ENCODE measurements at places on chromosomes 11 and 22.

DNA sequence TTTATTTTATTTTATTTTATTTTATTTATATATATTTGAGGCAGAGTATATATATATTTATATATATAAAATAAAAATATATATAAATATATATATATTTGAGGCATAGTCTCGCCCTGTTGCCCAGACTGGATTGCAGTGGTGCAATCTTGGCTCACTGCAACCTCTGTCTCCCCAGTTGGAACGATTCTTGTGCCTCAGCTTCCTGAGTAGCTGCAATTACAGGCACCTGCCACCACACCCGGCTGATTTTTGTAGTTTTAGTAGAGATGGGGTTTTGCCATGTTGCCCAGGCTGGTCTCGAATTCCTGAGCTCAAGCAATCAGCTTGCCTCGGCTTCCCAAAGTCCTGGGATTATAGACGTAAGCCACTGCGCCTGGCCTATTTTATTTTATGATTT, 31.4 kb downstream of the ACO2 start:
- DNase-seq: no peak

DNA sequence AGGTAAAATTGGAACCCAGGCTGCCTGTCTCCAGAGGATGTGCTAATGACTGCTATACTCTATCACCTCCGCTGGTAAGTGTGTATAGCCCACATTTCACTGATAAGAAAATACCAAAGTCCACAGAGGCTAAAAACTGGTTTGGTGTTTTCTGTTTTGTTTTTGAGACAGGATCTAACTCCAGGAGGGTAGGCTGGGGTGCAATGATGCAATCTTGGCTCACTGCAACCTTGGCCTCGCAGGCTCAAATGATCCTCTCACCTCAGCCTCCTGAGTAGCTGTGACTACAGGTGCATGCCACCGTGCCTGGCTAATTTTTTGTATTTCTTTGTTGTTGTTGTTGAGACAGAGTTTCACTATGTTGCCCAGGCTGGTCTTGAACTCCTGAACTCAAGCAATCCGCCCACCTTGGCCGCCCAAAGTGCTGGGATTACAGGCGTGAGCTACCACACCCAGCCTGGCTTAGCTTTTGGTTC, 409.8 kb downstream of the LARGE1 start:
- no peak for DNase-seq

- no peak for DNase-seq
Observed at GRCh38 chr11:19814421-19814820, 101.8 kb downstream of the NAV2 start.

DNA sequence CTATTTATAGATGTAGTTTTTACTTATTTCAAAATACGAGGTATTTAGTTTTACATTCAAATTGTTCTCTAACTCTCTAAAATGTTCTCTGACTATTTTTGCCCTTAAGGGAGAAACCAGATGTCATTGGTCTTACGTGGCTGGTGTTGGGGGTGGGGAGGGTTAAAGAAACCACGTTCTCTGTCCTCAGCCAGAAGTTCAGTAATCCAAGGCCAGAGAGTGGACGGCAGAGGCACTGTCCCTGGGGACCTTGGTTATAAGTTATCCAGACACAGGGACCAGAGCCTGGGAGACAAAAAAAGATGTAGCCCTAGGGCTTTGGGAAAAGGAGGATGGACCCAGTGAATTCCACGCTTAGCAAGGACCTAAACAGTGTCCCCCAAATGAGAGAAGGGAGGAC, 706 bp upstream of the OR51E1 start:
- no peak for DNase-seq

DNA sequence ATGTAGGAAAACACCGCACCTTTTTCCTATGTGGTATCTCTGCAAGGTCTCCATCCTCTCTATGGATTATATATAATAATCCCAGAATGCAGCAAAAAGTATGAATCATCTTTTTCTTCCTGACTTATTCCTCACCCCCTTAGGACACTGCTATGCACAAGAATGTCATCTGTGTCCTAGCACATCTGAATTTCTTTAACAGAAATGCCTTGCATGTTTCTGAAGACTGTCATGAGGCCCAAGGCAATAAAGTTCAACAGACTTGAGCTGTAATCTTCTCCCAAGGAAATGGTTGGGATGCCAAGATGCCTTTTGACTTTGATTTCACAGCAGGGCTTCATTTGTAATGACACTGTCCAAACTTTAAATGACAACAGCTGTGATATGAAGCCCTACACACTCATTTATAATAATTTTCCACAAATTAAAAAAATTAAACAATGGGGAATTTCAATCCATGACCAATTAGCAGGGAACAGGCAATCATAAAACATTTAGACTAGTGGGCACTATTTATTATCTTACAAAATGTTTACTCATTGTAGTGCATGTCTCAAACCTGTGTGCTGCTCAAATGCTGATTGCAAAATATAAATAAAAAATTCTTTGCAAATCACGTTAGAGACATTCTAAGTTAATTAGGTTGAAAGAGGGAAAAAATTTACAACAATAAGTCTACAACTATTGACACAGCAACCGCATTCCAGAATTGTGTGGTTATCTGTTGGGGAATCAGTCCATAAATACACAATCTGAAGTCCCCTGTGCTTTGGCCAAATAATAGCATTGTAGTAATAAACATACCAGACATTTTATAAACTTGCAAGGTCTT, 242.3 kb downstream of the SWAP70 start:
- DNase-seq: no peak

DNA sequence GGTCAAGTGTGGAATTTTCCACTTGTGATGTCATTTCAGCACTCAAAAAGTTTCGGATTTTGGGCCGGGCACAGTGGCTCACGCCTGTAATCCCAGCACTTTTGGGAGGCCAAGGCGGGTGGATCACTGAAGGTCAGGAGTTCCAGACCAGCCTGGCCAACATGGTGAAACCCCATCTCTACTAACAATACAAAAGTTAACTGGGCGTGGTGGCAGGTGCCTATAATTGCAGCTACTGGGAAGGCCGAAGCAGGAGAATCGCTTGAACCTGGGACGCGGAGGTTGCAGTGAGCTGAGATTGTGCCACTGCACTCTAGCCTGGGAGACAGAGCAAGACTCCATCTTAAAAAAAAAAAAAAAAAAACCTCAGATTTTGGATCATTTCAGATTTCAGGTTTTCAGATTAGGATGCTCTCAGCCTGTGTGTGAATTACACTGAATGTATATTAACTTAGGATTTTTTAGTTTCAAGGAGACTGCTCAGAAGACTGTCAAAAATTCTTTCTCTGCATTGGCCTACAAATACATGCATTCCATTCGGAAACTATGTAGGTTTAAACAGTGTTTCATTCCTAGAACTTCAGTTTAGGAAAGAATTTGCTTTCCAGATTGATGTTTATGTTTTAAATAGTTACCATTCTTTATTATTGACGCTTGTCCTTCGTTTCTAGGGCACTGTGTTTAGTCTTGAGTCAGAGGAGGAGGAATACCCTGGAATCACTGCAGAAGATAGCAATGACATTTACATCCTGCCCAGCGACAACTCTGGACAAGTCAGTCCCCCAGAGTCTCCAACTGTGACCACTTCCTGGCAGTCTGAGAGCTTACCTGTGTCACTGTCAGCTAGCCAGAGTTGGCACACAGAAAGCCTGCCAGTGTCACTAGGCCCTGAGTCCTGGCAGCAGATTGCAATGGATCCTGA, 48.0 kb downstream of the BID start:
- no peak for DNase-seq

DNA sequence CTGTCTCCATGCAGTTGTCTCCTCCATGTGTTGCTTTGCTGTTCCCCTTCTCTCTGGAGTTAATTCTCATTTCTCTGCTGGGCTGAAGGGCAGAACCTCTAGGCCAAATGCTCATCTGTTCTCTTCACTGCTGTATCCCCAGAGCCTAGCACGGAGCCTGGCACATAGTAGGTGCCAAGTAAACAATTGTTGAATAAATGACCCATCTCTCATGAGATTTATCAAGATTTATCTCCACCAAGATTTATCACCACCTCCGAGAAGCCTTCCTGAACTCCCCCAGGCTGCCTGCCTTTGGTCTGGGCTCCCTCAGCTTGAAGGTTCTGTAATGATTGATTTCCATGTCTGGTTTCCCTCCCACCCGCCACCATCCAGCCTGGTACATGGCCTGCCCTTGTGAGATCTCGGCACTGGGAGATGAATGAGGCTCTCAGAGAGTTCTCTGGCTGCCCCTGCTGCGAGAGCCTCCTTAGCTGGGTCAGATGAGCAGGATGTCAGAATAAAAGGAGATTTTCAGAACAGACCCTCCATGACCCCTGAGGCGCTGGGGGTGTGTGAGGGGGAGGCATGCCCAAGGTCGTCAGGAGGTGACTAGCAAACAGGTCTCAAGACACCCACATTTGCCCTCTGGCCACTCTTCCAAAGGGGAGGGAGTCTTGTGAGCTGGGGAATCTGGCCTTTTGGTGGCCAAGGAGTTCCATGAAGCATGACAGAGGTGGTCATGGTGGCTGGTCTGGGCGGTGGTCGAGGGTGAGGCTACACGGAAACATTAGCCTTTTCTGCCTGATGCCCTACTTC, 2.4 kb upstream of the GDPD5 start:
- DNase-seq: no peak

DNA sequence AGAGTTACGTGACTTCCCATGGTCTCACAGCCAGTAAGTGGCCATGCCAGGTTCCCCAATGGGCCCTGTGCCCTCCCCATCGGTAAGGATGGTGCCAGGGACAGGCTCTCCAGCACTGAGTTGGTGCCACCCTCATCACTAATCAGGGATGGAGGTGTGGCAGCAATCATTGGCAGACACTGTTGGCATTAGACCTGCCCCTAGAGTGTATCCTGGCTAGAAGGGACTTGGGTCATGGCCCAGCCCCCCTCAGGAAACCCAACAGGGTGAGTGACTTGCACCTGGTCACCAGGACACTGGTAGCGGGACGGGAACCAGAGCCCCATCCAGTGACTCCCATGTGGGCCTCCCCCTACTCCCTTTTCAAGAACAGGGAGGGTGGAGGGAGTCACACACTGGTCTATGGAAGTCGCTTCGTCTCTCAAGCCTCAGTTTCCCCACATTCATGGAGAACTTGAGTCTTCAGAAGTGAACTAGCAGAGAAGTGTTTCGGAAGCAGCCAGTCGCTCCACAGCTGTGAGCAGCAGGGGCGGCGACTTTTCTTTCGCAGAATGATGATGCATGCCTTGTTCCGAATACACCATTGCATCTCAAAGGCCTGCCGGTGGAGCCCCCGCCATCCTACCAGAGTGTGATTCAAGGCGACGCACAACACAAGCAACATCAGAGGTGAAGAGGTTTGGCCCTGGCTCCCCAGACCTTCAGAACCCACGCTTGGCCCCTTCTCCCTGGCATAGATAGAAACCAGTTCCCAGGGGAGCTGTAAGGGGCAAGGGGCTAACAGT, 12.9 kb downstream of the MS4A10 start:
- no peak for DNase-seq

DNA sequence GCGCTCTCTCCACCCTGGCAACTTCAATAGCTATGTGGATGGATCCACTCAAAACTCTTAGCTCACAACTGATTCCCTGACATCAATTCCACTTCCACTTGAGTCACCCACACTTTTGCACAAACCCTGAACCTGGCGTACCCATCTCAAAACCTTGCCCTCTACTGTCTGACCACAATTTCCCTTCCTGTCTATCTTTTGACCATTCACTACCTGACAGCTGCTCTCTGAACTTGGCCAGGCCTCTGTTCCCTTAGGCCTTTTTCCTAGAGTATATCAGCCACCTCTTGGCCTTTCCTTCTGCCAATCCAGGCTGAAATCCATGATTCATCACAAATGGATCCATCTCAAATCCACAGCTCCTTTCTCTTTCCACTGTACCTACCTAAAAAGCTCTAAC, 106.0 kb downstream of the RPL27A start:
- no peak for DNase-seq

DNA sequence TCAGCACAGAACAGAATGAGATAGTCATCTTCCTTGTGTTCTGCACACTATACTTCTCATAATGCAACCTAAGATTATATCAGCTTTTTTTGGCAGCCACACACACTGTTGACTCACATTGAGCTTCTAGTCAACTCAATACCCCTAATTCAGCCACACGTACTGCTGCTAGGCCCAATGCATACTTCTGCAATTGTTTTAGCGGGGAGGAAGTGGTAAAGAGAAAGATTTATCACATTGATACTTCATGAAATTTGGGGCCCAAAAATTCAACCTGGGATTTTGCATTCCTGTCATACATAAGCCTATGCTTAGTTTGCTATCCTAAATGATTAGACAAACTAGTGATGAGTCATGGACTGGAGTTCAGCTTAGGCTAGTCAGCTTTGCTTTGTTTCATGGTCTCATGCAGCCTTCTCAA, 8.6 kb upstream of the UPB1 start:
- no peak for DNase-seq

- DNase-seq: no peak
Observed at GRCh38 chr22:35608088-35608487, 9.0 kb downstream of the MB start.

- DNase-seq: peak; percentile 85
Observed at GRCh38 chr22:46069521-46070214, 80.7 kb upstream of the PPARA start.
